ENCODE measurements at places on chromosomes 13 and 19.

DNA sequence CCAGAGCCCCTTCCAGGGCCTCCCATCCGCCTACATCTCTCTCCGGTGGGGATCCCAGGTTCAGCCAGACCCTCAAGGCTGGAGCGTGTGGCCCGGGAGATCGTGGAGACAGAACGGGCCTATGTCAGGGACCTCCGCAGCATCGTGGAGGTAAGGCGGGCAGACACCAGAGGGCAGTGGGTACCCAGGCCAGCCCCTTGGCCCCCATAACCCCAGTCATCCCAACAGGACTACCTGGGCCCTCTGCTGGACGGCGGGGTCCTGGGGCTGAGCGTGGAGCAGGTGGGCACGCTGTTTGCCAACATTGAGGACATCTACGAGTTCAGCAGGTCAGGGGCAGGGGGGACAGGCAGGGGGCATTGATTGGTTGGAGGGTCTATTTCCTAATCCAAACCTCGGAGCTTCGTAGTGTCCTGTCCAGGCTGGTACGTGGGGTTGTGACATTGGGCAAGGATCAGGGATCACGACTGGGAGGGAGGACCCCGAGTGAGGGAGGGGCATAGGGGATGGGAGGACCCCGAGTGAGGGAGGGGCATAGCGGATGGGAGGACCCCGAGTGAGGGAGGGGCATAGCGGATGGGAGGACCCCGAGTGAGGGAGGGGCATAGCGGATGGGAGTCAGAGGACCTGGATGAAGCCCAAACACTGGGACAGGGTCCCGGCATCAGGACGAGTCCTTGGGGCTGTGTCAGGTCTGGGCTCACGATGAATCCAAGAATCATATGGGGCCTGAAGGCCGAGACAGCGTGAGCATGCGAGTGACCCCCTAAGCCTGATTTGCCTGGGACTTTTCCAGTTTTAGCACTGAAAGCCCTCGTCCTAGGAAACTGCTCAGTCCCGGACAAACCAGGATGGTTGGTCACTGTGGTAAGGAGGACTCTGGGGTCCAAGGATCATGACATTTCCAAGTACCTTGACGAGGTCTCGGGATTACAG, 2.9 kb downstream of the PLEKHG2 start:
- DNase-seq, result no peak

- no peak for DNase-seq
Observed at GRCh38 chr13:106911020-106911419, 343.1 kb upstream of the ARGLU1 start.

DNA sequence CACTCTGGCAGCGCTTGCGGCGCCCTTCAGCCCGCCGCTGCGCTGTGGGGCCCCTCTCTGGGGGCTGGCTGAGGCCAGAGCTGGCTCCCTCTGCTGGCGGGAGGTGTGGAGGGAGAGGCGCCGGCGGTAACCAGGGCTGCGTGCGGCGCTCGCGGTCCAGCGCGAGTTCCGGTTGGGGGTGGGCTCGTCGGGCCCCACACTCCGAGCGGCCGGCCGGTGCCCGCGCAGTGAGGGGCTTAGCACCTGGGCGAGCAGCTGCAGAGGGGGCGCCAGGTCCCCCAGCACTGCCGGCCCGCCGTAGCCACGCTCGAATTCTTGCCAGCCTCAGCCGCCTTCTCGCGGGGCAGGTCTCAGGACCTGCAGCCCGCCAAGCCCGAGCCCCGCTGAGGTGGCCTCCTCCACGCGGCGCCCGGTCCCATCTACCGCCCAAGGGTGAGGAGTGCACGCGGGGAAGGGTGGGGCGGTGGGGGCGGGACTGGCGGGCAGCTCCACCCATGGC, 879.0 kb upstream of the SLITRK5 start:
- DNase-seq, result no peak

DNA sequence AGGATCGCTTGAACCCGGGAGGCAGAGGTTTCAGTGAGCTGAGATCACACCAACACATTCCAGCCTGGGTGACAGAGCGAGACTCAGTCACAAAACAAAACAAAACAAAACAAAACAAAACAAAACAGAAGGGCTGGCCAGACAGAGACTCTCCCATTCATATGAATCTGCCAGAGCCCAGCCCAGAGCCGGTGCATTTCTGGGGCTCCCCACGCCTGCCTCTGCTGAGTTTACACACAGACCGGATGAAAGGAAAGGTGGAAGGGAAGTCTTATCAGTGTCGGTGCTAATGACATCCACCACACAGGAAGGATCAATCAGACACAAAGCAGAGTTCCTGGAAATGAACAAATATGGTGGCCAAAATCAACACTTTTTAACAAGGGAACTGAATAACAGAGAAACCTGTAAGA, 6.8 kb downstream of the TRAPPC6A start:
- no peak for DNase-seq

DNA sequence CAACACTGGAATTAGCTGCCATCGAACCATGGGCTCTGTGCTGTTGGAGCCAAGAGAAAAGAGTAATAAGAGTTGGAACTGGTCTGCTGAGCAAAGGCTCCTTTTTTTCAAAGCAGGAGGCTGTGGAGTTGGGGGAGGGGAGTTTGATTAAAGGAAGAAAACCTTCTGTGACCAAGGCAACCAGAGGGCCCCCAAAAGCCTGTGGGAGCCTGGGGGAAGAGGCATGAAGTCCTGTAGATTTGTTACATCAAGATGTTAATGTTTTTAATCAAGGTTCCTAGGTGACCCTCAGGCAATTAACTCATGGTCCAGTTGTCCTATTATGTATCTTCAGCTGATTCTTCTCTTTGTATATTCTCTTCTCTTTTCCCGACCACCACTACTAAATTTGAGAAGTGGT, 403.9 kb downstream of the NDFIP2 start:
- no peak for DNase-seq

- DNase-seq, result no peak
Observed at GRCh38 chr19:30896554-30896953, 452.7 kb downstream of the TSHZ3 start.

DNA sequence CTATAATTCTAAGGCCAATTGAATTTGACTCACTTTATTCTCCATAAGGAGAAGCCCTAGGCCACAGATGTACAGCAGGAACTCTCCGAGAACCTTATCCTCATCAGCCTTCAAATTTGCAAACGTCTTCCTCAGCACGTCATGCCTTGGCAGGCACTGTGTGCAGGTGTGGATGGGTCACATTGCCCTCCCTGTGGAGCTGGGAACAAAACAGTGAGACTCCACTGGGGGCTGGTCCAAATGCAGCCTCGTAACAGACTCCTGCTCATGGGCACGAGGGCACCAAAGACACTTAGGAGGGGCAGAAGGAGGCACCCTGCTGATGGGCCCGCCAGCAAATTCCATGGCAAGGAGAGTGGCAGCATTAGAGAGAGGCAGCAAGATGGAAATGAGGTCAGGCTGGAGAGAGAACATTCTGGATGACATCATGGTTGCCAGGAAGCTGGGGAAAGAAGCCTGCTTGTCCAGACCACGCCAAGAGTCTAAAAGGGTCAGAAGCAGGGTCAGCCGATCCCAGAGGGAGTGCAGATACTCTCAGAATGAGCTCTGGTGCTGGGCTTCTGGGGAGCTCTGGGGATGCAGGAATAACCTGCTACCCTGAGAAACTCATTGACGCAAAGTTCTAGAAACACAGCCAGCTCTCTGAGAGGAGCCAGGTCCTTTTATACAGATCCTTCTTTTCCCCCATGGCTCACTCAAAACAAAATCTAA, 242.2 kb downstream of the B3GLCT start:
- no peak for DNase-seq

- no peak for DNase-seq
Observed at GRCh38 chr19:34145741-34146202, 26.5 kb upstream of the LSM14A start.

- no peak for DNase-seq
Observed at GRCh38 chr13:64234255-64234654, 2818.6 kb upstream of the PCDH20 start.

DNA sequence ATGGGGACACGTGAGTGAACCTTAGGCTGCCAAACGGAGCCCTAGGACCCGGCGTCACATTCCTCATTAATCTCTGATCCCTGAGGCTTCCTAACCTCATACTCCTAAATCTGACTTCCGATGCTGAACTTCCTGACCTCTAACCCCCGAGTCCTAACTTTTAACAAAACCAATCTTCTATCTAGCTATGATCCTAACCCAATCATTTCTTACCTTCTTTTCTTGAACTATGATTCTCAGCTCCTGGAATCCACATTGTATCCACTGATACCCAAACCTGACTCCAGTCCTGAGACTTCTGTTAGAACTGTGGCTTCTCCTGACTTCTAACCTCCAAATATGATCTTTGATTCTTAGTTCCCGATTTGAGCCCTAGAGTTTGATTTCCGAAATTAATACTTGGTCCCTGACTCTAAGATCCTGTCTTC, 447 bp downstream of the NFKBIB start:
- DNase-seq, result no peak

- DNase-seq, result no peak
Observed at GRCh38 chr19:38039966-38040365, 133.0 kb downstream of the SIPA1L3 start.
